ENCODE measurements at places on chromosomes 7 and 10.

GRCh38 chr7:147937428-147937827 lies 653.1 kb upstream of the C7orf33 start:
- peak; percentile 54 for DNase-seq

GRCh38 chr7:133059263-133059662 lies 22.6 kb downstream of the CHCHD3 start:
- no peak for DNase-seq

- no peak for DNase-seq
Measured at GRCh38 chr7:112985377-112985987, 101.1 kb downstream of the GPR85 start.

GRCh38 chr7:124566583-124566982 lies 199.0 kb downstream of the GPR37 start:
- no peak for DNase-seq

GRCh38 chr7:117047496-117047895 lies 94.2 kb downstream of the ST7 start:
- no peak for DNase-seq

- peak; percentile 41 for DNase-seq
Measured at GRCh38 chr10:22682237-22683139, 31.9 kb downstream of the PIP4K2A start.

GRCh38 chr7:20346577-20346976 lies 15.9 kb downstream of the ITGB8 start:
- no peak for DNase-seq

DNA sequence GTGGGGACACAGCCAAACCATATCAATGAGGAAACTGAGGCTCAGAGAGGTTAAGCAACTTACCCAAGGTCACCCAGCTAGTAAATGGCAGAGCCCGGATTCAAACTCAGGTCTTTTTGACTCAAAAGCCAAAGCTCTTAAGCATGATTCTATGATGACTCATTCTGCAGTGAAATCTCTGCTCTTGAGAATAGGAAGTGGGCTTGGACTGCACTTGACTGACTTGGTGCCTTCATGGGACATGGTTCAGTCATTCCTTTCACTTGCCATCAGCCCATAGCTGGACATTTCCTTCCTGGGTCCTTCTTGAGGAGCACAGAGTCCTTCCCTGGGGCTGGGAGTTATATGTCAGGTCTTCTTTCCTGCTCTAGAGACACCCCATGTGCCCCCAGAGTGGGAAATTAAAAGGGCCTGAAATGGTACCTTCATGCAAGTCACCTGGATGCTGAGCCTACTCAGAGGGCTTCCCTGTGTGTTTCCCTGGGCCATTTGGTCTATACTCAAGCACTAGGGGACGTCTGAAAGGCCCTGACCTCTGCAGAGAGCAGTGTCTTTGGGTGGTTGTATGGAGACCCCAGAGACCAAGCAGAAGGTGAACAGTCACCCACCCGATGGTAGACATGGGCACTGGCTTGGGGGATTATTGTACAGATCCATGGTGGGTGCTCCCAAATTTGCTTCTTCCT lies 62.4 kb upstream of the SDK1 start:
- peak; percentile 5 for DNase-seq

DNA sequence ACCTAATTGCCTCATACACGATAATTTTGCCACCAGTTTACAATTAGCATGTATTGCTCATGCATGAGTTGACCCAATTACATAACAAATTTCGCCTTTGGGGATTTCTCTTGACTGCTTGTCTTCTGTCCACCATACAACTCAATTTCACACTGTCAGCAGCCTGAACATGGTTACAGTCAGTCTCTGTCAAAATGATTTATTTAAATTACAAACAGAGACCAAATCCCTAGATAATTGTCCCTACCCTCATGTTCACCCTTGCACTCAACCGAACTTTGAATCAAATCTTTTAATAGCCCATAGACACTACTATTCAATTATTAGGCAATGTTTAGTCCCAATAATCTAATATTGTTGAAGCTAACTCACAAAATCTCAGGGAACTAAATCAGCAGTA lies 59.7 kb upstream of the NEBL start:
- DNase-seq = peak; percentile 5

- peak; percentile 16 for DNase-seq
Measured at GRCh38 chr10:130141460-130141859, 5.3 kb downstream of the GLRX3 start.

DNA sequence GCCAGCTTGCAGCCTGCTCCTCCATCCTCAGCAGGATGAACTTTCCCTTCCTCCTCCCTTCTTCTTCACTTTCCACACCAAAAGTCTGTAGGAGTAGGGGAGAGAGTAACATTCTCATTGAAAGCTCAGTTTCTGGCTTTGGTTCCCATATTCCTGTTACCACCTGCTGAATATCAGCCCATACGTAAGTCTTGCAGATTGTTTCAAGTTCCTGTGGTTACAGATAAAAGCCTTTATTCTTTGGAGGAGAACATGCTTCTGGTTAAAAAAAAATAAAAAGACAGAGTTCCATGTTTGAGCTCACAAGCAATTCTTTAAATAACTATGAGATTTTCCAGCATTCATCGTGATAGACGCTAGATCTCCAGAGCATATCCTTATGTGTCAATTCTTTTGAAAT lies 637.3 kb downstream of the SUGCT start:
- DNase-seq = no peak

DNA sequence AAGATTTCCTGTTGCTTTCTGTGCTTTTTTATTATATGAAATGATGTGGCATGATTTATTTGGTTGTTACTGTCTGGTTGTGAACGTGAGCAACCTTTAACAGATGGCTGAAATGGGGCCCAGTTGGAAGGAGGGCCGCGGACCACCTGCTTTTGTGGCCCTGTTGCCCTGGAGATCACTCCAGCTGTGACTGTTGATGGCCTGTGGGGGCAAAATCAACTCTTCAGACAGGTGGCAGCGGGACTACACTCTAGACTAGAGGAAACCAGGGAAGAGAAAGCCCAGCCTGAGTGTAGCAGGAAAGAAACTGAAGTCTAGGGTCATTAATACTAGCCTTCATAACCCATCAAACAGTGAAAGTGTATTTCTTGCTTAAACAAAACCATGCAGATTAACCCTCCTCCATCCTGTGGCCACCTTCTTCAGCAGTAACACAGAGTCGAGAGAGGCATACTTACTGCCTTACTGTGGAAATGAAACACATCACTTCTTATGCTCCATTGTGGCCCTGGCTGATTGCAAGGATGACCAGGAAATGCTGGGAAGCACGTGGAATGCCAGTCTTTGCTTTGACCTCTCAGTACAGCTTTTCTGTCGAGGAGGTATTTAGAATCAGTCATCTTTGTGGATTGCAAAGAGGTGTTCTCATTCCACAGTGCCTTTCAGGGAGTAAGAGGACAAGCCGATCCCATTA lies 80.5 kb downstream of the CCNY start:
- DNase-seq = no peak

DNA sequence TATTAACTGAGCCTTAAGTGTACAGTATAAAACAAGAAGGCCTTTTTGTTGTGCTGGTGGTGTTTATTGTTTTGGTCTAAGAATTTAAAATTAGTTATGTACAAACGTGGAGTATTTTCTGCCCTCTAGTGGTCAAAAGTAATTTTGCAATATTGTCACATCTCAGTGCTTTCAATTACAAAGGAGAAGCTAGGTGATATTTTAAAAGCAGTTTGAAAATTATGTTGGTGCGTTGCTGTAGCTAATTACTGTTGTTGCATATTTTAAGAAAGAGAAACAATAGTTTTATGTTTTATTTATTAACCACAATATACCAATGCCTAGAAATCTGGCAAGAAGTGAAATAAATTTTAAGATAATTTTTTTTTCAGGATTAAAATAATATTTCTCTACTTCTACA lies 11.4 kb downstream of the NPVF start:
- DNase-seq = peak; percentile 61

- no peak for DNase-seq
Measured at GRCh38 chr10:114631666-114632417, 26.2 kb downstream of the ABLIM1 start.

DNA sequence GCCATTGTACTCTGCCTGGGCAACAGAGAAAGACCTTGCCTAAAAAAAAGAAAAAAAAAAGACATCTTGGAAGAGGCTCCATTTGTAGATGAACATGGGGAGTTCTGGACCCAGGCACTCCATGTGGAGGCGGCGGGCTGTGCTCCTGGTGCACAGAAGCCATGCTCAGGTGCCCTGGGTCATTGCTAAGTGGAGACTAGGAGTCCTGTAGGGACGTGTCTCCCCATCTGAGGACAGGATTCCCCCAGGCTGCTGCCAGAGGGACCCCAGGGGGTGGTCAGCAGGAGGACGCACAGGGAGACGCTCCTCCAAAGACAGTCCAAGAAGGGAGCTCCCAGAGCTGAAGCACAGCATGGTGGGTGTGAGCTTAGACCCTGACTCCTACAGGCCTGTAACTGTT lies 34.3 kb downstream of the SBDS start:
- no peak for DNase-seq

GRCh38 chr7:144027070-144027469 lies 21.7 kb upstream of the OR2A5 start:
- DNase-seq = peak; percentile 75

DNA sequence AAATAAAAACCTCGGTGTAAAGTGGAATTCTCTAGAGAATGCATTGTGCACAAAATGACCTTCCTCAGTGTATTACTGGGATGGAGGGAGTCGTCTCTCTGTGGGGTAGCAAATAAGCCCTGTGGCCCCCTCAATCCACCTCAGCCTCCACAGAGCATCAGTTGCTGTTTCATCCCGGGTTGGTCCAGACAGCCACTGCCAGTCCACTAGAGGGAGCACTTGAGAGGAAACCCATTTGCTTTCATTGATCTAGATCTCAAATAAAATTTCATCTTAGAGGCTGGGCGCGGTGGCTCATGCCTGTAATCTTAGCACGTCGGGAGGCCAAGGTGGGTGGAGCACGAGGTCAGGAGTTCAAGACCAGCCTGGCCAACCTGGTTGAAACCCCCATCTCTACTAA lies 1128.7 kb downstream of the CNTNAP2 start:
- peak; percentile 72 for DNase-seq

- no peak for DNase-seq
Measured at GRCh38 chr7:66687186-66687585, 53.3 kb upstream of the RABGEF1 start.

- no peak for DNase-seq
Measured at GRCh38 chr10:103712146-103712545, 143.2 kb downstream of the SH3PXD2A start.

- DNase-seq = no peak
Measured at GRCh38 chr10:18144928-18145327, 4.7 kb downstream of the CACNB2 start.

GRCh38 chr10:50275650-50276235 lies 24.4 kb upstream of the ASAH2 start:
- peak; percentile 27 for DNase-seq

GRCh38 chr7:94658826-94659225 lies 2.9 kb upstream of the SGCE start:
- DNase-seq = no peak

- no peak for DNase-seq
Measured at GRCh38 chr10:95547197-95547596, 14.0 kb downstream of the SORBS1 start.

DNA sequence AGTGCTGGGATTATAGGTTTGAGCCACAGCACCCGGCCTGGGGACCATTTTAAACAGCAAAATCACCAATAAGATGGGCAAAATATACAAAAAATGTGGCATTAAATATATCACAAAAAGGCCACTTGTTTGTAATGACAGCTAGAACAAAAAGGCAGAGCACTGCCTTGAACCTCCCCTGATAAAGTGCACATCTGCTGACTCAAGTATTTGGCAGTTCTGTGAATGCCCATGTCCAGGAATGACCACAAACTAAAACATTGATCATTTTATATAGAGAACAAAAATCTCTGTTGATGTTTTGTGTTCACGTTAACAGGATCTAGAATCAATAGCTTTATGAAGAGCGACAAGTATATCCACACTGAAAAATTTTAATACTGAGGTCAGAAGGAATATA lies 21.5 kb downstream of the HERC4 start:
- no peak for DNase-seq

- peak; percentile 11 for DNase-seq
Measured at GRCh38 chr7:50696810-50697582, 85.7 kb downstream of the GRB10 start.

GRCh38 chr10:118330295-118331076 lies 11.6 kb downstream of the FAM204A start:
- DNase-seq = no peak

- DNase-seq = peak; percentile 100
Measured at GRCh38 chr7:101882595-101883564, 65.5 kb downstream of the CUX1 start.

DNA sequence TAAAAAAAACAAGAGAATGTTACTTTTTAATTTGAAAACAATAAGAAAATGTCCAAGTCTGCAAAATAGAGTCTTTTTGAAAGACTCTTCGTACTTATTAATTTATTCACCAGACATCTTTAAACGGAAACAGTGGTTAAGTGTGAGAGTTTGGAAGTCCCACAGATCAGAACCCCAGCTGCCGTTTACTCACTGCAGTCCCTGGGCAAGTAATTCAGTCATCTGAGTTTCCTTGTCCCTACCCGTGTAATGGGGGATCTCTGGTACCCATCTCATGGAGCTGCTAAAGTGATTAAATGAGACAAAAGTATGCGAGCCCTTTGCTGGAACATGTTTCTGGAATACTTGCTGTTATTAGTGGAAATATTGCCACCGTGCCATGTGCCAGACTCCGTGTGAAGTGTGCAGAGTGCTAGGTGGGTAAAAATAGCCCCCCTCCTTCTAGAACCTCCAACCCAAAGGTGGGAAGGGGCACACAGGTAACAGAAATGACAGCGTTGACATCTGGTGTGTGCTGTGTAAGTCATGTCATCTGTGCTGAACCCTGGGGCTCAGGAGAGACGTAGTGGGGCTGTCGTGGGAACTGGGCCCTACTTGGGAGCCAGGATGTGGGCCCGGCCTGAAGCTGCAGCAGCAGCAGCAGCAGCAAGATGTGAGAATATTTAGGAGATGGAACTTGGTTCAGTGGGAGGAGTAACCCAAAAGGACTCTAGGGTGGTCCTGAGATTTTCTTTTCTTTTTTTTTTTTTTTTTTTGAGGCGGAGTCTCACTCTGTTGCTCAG lies 140.5 kb downstream of the CUX1 start:
- DNase-seq = no peak

- DNase-seq = no peak
Measured at GRCh38 chr10:85667638-85668233, 698.9 kb downstream of the GRID1 start.

DNA sequence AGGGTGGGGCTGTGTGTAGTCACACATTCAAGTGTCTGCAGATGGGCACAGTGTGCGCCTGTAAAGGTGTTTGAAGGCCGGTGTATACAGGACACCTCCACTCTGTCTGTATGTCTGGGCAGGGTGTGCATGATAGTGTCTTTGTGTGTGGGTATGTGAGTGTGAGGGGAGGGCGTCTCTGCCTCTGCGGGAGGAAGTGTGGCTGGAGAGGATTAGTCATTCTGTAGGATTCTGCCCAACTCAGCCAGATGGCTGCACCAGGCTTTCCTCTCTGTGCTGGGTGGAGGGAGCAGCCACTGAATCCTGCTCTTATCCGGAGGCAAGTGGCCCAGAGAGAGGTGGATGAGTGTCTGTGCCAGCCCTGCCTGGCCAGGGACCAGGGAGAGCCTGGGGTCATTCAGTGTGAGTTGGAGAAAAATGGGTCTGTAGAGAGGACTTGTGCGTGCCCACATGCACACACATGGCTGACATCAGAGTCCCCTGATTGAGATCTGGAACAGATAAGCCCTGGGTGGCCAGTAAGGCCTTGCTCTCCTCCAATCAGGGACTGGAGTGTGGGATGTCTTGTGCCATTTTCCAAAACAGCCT lies 1.7 kb downstream of the SFXN3 start:
- DNase-seq = peak; percentile 84

- DNase-seq = no peak
Measured at GRCh38 chr7:18020138-18020715, 7.4 kb downstream of the PRPS1L1 start.
